ENCODE measurements at places on chromosomes 4 and X.

- no peak for DNase-seq
Measured at GRCh38 chr4:159483782-159484741, 381.2 kb downstream of the RAPGEF2 start.

GRCh38 chr4:40698733-40699132, 51.0 kb upstream of the NSUN7 start:
- no peak for DNase-seq

DNA sequence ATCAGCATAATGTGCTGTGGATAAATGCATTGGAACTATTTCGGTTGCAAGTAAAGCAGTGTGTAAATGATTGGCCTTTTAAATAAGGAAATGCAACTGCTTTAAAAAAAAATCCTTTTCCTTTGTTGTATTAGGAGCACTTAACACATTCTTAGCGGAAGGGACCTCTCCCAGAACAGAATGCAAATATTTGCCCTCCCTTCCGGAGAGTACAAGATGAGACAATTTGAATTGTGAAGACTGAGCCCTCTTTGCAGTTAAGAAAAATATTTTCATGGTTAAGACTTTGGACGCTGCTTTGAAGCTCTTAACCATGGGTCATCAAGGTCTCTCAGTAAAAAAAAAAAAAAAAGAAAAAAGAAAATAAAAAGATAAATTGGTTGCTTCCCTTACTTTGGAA, 9.5 kb upstream of the NOX1 start:
- no peak for DNase-seq

- DNase-seq: no peak
Measured at GRCh38 chr4:5460106-5460801, 248.1 kb downstream of the EVC2 start.

DNA sequence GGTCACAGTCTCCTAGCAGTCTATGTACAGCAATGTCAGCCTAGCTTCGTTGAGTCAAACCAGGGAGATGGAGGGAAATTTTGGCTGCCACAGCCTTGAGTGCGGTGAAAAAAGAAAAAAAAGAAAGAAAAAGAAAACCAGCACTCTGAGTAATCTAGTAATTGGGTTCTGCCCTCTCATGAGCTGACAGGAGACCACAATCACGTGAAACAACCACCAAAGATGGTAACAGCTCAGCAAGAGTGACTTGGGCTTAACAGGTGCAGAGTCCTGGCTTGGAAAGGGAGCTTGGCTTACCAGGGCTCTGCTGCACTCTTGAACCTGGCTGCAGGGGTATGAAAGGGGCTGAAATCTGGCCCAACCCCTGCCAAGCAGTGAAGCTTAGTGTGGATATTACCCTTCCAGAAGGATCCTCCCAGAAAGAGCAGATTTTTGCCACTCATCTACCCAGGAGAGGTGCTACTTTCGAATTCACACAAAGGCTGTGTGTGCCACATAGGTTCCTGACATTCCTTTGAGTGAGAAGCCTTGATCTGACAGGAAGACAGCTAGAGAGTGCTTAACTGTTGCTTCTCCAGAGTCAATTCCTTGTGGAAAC, 350.3 kb downstream of the PTTG2 start:
- DNase-seq: no peak
